ENCODE measurements at places on chromosomes 12 and 14. TPM values are rescaled to one million over a fixed set of nuclear protein-coding genes. Genes with fewer than 3 reads are reported as not detected.

DNA sequence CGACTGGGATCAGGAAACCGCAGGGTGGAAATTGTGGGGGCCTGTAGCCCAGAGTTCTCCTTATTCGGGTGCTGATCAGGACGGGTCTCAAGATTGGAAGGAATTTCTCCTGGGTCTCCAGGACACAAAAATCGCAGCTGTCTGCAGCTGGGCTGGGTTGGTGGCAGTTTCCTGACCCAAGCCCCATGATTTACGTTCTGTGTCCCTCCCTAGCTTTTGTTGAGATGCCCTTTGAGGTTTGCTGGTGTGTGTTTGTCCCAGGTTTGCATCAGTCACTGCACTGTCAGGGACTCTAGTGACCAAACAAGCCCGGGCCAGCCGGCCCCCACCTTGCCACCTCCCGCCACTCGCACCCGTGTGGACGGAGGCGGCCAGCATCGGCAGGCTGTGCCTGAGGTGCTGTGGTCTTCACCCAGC is 89.5 kb downstream of the FBXL14 start:
- H3K27me3 ChIP-seq, result peaks cover 2% of the 10 kb centered on the region
- H3K4me3 ChIP-seq, result no peak overlapping the region
- no peak for DNase-seq
- no peaks in the 10 kb centered on the region for H3K36me3 ChIP-seq
- H3K4me1 ChIP-seq, result peaks cover 4% of the 10 kb centered on the region

GRCh38 chr12:42786400-42787148 is 197.0 kb upstream of the PRICKLE1 start:
- no peak for DNase-seq
- no peak overlapping the region for H3K4me3 ChIP-seq
- no peaks in the 10 kb centered on the region for H3K36me3 ChIP-seq
- peaks cover 2% of the 10 kb centered on the region for H3K27me3 ChIP-seq
- no peaks in the 10 kb centered on the region for H3K4me1 ChIP-seq

GRCh38 chr14:62084020-62084419 is 321.8 kb downstream of the SNAPC1 start:
- H3K4me3 ChIP-seq, result no peak overlapping the region
- H3K27ac ChIP-seq, result no peak overlapping the region
- no peaks in the 10 kb centered on the region for H3K4me1 ChIP-seq
- H3K36me3 ChIP-seq, result no peaks in the 10 kb centered on the region
- H3K27me3 ChIP-seq, result peaks cover 2% of the 10 kb centered on the region

GPRC5A gene
- polyA plus RNA-seq, result not detected

PXN gene
- polyA plus RNA-seq, result 68.2 TPM

SERPINA10 gene
- polyA plus RNA-seq, result not detected

Measured in CD4-positive, CD25-positive, alpha-beta regulatory T cell (primary cell).